Hindlimb muscle (tissue), 1 donor: ENCODE measurements at places on chromosomes 13 and 19. TPM values are rescaled to one million over a fixed set of nuclear protein-coding genes. Genes with fewer than 3 reads are reported as not detected.

- no peak for DNase-seq
Observed at GRCh38 chr13:70835371-70835770, 727.1 kb upstream of the KLHL1 start.

- no peak for DNase-seq
Observed at GRCh38 chr19:7910321-7911161, 4.1 kb upstream of the TGFBR3L start.

- DNase-seq = no peak
Observed at GRCh38 chr19:53988981-53989380, 2.5 kb upstream of the CACNG6 start.

DNA sequence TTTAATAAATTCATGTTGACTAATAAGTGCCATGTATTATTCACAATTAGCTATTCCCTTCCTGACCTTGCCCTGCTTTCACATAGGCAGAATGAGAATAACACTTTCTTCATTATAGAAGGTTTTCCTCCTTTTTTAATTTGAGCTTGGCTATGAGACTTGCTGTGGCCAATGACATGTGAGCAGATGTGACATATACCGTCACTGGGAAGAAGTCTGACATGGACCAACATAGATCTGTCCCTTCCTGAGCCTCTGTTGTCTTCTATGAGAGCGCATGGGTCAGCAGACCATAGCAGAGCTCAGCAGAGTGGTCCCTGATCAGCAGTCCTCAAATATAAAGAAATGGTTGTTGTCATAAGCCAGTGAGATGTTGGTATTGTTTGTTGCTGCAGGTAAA lies 163.9 kb downstream of the DACH1 start:
- DNase-seq = no peak

GRCh38 chr13:105906746-105907145 lies 628.7 kb downstream of the EFNB2 start:
- DNase-seq = no peak

- DNase-seq = no peak
Observed at GRCh38 chr19:805600-806550, 8.6 kb downstream of the PTBP1 start.

DNA sequence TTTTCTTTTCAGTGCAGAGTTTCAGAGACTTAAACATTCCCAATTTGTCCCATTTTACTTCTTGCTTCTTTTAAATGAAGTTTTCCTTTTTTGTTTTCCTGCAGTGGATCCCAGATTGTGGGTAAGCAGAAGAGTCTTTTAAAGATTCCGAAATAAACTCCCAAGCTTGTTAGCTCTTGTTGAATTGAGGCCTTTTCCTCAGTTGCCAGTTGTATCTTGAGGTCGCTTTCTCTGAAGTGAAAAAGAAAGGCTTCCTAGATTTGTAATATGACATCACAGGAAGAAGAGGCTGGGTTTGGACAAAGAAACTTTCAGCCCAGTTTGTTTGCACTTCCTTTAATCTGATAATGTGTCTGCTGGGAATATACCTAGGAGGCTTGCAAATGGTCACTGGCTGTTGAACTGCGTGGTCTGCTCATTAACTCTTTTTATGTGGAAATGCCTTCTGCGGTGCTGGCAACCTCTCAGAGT lies at the start of gene LPAR6:
LPAR6 (minus strand) TSS at position 233 of the 471 bp plus-strand sequence. CDS start 690 bp downstream, outside the sequence.
- DNase-seq = peak; percentile 72

- DNase-seq = no peak
Observed at GRCh38 chr19:7250951-7251350, 43.3 kb downstream of the INSR start.

GRCh38 chr19:18506101-18506930 lies 15.6 kb downstream of the ELL start:
- DNase-seq = no peak

GRCh38 chr19:41957838-41958366 lies 1.2 kb downstream of the RABAC1 start:
- DNase-seq = peak; percentile 79

DNA sequence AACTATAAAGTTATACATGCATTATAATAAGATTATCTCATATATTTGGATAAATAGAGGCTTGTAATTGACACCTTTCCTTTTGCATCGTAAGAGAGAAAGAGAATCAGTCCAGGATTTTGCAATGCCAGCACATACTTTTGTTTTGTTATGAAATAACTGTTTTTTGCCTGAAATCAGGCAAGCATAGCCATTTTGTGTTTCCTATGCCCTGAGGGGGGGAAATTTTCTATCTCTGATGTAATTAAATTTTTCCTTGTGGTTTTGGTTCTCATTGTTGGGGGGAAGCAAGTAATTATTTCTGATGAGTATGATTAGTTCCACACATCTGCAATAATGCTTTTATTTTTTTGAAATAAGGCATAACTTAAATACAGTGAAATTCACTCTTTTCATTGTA lies 229.4 kb downstream of the NDFIP2 start:
- no peak for DNase-seq

DNA sequence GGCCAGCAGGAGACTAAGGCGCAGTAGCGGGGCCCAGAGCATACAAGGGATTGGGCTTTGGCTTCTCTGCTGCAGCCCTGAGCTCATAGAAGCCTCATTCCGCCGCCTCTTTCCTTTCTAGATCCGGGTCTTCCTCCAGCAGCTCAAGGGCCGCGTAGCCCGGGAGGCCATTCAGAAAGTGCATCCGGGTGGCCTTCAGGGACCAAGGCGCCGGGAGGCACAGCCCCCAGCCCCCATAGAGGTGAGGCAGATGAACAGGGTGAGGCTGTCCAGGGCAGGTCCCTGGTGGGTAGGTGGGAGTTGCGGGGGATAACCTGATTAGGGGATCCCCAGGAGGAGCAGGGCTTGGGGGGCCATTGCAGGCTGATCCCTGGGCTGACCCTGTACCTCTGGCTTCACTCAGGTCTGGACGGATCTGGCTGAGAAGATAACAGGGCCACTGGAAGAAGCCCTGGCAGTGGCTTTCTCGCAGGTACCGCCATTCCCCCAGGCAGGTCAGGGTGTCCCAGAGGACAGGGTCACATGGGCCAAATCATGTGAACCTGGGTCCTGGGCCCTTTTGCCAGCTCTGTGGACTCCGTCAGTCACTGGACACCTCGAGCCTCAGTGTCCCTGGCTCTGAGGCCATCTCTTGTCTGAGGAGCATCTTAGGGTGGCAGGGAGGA lies 1.3 kb downstream of the SNAPC2 start:
- no peak for DNase-seq

GRCh38 chr19:9729162-9729561 lies 39.4 kb downstream of the ZNF846 start:
- DNase-seq = no peak

GRCh38 chr13:98182589-98182988 lies 5.5 kb upstream of the RNF113B start:
- DNase-seq = no peak

- no peak for DNase-seq
Observed at GRCh38 chr19:38057959-38058690, 151.1 kb downstream of the SIPA1L3 start.

GRCh38 chr19:925087-925525 lies 729 bp upstream of the ARID3A start:
- DNase-seq = no peak

GRCh38 chr19:7480970-7481255 lies 7.9 kb downstream of the PEX11G start:
- DNase-seq = no peak

- no peak for DNase-seq
Observed at GRCh38 chr19:51333836-51334460, 8.0 kb downstream of the VSIG10L start.

DNA sequence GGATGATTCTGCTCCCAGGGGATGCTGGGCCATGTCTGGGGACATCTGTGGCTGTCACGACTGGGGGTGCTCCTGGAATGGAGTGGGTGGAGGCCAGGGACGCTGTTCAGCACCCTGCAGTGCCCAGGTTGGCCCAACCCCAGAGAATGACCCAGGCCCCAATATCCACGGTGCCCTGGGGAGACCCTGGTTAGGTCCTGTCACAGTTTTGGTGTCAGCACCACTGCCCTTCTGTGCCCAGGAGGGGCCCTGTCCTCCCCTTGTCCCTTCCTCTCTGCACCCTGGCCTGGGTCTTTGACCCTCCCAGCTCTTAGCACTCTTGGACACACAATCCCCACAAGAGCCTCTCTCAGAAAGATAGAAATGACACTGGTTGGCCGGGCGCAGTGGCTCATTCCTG lies 85.3 kb downstream of the GADD45B start:
- DNase-seq = no peak

DNA sequence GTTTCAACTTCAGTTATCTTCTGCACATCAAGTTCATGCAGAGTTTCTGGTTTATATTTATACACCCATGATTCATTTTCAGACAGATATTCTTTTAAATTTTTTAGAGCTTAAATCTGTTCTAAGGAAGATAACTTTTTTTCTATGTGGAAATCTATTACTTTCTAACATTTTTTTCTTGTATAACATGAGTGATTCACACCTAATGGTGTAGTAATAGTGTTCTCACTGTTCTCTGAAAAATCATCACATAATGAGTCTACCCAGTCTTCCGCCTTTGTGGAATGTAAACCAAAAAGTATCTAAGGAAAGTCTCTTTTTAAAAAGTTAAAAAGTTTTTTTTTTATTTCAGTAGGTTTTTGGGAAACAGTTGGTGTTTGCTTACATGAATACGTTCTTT lies 70.8 kb downstream of the FNDC3A start:
- no peak for DNase-seq

GRCh38 chr13:95698047-95698749 lies 21.3 kb downstream of the DNAJC3 start:
- no peak for DNase-seq

DNA sequence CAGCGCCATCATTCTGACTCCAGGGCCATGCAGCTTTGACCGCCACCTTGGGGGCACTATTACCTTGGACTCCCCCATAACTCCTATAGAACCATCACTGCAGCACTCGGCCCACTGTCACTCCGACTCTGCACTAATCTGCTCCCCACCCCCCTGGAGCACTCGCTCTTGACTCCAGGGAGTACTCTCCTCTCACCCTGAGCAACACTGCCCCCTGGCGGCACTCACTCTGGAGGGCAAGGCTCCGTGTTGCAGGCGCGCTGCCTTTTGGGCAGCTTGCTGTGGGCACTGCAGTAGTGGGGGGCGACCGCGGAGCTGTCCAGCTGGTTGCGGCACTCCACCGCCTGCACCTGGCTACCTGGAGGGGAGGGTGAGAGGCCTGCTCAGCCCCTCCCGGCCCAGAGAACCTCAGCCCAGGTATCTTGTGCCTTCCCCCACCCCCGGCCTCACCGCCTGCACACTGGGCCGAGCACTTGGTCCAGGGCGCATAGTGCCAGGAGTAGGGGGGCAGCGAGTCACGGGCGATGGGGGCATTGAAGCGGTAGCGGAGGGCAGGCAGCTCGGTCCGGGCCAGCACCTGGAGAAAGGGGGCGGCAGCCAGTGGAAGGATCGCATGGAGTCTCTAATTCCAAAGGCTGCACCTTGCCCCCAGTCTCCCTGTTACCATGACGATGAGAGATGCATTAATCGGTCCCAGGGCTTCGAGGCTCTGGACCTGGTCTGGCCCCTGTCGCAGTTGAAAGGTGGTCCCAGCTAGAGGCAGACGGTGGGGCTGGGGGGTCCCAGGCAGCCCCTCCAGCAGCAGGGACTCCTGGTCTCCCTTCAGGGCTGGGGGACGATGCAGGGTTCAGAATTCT lies 8.9 kb upstream of the MYO1F start:
- no peak for DNase-seq

PLK5 gene
- polyA plus RNA-seq = 0.30 TPM

ZNF230 gene
- polyA plus RNA-seq = 2.1 TPM

DLEU7 gene
- 0.50 TPM for polyA plus RNA-seq

GPR4 gene
- 4.9 TPM for polyA plus RNA-seq

COX6B2 gene
- polyA plus RNA-seq = 0.65 TPM

CNFN gene
- not detected for polyA plus RNA-seq

PGLYRP2 gene
- not detected for polyA plus RNA-seq

CGB1 gene
- polyA plus RNA-seq = not detected

CEACAM16 gene
- 1.0 TPM for polyA plus RNA-seq

FGF21 gene
- not detected for polyA plus RNA-seq

TLE6 gene
- polyA plus RNA-seq = 0.74 TPM

S1PR5 gene
- polyA plus RNA-seq = 1.2 TPM

SIGLEC14 gene
- polyA plus RNA-seq = 1.9 TPM

LHB gene
- polyA plus RNA-seq = not detected

IGFL2 gene
- 0.44 TPM for polyA plus RNA-seq
